ENCODE measurements at places on chromosomes 16 and 17.

DNA sequence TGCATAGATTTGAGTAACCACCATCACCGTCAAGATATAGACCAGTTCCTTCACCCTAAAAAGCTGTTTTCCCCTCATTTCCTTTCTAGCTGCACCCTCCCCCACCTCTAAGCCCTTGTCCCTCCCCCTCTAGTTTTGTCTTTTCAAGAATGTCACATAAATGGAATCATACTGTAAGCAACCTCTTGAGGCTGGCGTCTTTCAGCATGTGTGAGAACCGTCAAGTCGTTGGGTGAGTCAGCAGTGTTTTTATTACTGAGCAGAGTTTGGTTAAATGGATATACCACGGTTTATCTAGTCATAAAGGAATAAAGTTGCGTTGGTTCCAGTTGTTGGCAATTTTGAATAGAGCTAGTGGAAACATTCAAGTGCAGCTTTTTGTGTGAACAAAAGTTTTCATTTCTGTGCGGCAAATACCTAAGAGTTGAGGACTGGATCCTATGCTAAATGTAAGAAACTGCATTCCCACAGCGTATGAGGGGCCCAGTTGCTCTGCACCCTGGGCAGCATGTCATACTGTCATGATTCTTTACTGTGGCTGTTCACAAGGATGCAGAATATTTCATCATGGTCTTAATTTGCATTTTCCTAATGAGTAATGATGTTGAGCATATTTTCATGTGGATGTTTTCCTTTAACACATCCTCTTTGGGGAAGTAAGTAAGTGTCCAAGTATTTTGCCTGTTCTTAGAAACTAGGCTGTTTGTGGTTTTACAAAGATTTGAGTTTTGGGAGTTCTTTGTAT lies 264.3 kb downstream of the CPPED1 start:
- no peak for DNase-seq

- no peak for DNase-seq
Measured at GRCh38 chr17:59372138-59372751, 40.8 kb downstream of the YPEL2 start.

- DNase-seq: no peak
Measured at GRCh38 chr16:67394155-67395104, 1.1 kb upstream of the TPPP3 start.

DNA sequence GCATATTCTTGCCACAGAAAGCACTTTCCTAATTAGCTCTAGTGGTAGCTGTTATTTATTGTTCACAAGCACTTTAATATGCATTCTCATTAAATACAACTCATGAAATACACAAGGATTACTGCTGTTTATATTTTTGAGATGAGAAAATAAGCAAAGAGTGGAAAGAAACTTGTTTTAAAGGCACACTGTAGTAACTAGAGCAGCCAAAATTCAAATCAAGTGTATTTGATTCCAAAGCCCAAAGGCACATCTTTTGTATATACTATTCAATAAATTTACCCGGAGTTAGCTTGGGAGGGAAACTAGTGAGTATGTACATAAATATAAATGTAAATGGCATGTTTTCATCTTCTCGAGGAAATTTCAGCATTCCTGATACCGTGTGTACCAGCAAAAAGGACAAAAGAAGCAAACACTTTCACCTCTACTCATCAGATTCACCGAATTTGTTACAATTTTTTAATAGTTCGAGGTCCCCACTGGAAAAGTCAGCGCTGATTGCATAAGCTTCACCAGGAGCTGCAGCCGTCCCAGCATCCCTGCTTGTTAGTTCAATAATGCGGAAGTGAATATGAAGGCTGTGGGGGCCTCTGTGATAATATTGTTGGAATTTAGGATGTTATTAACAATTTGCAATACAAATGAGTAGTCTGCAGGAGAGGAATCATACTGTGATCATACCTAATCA lies 371.6 kb upstream of the MON1B start:
- no peak for DNase-seq

GRCh38 chr17:72614871-72615626 lies 477.4 kb downstream of the SLC39A11 start:
- no peak for DNase-seq

DNA sequence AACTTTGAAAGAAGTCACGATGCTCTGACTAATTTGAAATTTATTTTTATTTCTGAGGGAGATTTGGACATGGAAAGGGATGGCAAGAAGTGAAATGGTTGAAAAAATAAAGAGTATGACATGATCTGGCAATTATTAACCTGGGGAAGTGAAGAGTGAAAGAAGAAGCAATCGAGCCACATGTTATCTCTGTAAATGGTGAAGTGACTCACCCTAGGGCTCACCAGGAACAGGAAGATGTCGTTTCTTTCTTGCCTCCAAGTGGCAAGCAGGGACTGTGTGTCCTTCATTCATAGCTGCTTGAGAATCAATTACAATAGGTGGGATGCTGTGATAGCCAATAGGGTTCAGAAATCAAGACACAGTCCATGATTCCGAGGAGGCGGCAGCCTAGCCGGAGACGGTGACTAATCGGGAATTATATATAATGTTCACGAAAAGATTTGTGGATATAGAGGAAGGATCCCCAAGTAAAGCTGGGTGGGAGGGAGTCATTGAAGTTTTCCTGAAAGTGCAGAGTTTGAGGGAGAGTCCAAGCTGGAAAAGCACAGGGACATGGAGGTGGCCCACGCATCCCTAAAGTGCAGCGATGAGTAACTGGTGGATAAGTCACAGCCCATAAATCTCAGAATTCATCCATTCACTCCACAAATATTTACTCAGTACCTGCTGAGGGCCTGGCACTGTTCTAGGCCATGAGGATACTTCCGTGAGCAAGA lies 18.2 kb upstream of the KRT20 start:
- DNase-seq: no peak

DNA sequence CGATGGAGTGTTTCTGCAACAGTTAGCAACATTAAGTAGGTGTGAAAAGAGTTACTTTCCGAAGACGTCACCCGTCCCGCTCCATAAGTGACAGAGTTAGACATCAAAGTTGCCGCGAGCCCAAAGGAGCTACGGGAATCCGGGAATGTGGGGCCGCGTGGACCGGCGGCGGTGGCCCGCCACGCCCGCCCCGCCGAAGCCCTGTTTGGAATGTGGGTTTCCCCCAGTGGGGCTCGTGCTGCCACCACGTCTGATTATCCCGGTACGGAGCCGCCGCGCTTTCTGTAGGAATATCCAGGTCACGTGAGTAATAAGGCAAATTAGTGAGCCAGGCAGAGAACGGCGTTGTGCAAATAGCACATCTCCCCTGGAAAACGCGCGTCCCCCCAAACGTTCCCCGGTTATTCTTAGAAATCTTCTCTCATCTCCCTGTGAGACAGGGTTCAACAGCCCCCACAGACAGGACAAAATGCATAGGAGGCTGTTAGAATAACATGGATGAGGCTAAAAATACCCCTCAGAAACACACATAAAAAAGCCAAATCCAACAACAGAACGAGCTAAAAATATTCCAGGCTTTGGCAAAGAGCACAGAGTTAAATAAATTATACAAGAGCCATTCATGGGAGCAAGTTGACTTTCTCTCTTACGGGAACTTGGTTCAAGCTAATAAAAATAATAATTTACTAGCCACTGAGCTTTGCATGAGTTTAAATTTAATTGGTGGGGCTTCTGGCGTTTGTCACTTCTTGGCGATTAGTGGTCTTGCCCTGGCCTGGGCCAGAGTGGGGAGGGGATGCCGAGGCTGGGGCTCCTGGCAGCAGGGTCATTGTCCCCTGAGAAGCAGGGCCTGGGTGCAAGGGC lies 8.6 kb downstream of the BAHCC1 start:
- no peak for DNase-seq

DNA sequence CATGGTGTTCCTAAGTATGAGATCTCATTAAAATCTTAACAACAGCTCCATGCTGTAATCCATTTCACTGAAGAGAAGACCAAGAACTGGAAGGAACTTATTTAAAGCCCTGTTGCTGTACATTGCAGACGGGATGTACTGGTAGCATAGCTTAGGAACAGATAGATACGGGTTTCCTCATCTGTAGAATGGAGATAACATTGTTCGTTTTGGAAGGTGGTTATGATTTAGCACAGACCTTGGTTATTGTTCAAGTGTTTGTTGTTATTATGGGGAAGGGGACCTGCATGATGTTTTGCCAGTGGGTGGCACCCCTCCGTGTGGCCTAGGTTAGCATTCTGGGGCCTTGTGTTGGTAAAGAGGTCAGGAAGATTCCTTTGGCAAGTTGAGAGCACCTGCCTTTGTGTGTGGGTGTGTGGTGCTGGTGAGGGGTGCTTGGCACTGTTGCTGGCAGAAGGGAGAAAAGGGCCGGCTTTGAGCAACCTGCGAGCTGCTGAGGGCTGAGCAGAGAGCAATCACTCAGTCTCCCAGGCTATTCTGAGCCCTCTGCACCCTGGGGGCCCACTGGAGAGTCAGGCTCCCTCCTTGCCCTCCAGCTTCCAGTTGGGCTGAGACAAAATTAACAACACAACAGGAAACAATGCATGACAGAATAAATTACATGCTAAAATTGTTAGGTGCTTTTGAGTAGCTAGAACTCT lies 2.3 kb downstream of the TAOK2 start:
- no peak for DNase-seq

DNA sequence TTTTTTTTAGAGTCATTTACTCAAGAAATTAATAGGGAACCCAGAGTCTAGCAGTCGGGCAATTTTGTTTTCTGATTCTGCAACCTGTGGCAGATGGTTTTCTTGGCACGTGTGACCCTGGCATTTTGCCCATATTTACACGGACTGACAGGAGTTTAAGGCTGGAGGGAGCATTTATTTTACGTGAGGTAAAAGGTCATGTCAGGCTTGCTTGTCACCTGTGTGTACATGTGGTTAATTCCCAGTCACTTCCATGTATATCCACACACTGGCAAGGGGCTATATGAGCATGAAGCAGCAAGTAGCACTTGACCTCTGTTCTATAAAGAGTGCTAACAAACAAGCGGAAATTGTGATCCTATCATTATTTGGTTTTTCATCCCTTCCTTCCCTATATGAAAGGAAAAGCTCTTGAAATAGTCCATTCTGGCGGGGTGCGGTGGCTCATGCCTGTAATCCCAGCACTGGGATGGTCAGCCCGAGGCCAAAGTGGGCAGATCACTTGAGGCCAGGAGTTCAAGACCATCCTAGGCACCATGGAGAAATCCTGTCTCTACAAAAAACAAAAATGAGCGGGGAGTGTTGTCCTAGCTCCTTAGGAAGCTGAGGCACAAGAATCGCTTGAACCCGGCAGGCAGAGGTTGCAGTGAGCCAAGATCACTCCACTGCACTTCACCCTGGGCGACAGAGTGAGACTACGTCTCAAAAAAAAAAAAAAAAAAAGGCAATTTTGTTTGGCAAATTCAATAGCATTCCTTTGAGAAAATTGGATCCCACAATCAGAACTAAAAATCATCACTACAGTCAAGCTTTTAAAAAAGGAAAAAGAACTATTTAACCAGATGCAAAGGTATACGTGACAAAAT lies 2.1 kb downstream of the SPAG9 start:
- DNase-seq: no peak

DNA sequence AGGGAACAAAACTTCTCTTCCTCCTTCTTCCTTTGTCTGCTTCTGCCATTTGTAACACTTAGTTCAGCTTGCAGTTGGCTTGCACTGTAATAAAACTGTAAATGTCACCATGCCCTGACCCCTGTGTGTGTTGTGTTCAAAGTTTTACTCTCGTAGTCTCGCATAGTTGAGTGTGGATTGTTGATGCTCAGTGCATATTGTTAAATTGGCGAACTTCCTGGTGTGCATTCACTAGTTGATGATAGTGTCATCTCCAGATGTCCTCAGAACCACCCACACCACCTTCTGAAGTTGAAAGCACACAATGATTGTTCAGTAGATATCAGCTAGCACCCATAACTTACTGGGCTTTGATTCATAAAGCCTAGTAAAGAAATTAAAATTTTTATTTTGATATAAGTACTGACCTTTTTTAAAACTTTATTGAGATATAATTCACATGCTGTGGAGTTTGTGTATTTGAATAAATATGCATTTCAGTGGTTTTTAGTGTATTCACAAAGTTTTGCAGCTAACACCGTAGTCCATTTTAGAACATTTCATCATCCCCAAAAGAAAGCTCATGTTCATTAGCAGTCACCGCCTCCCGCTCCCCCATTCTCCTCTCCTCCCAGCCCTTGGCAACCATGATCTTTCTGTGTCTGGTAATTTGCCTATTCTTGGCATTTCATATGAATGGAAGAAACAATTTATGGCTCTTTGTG lies 25.0 kb downstream of the USP10 start:
- DNase-seq: no peak

DNA sequence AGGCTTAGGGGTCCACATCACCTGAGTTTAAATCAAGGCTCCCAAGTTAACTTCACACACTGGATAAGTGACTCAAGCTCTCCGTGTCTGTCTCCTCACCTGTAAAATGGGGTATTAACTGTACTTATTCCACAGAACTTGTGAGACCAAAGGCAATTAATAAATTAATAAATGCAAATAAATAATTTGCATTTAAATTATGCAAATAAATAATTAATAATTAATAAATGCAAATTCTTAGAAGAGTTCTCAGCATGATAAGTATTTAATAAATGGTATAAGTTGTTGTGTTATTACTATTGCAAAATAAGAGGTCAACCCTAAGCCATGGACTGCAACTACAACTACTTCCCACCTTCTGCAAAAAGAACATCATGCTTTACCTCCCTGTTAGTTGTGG lies 13.7 kb upstream of the CXCL16 start:
- DNase-seq: no peak

DNA sequence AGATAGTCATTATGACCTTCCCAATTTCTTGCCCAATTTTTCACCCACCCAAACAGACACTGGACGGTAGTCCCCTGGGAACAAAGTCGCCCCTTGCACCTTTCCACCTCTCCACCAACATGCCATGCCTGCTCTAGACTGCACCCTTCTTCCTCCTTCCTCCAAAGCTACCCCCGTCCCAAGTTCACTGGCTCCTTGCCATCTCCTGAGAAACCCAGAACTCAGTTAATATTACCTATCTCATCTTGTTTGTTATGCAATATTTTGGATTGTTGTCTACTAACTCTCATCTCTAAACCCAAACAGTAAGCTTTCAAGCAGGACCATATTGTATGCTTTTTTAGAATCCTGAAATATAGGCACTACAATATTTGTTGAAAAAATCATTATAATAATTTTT lies 63.3 kb downstream of the USP31 start:
- DNase-seq: no peak

DNA sequence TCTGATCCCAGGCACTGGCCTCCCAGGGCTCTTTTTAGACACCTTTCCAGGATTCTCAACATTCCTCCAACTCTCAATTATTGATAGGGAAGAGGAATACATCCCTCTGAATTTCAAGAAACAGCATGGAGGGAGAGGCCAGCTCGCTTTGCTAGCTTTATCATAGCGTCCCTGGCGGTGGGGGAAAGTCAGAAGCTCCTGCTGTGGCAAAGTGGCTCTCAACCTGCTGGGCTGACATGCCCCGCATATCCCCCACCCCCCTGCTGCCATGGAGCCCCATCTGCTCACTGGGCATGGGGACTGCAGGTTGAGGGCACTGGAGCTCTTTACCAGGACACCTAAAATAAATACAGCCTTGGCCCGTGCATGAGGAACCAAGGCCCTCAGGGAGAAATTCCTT lies 140.3 kb downstream of the SLC39A11 start:
- DNase-seq: no peak

Data from stimulated activated CD8-positive, alpha-beta memory T cell treated with anti-CD3 and anti-CD28 coated beads, Interleukin-2, amount 100 ng/mL, for 1 hour (primary cell).